Activated T-cell treated with anti-CD3 and anti-CD28 coated beads, Interleukin-2, amount 50 U/mL, for 4 hours (primary cell): ENCODE measurements at places on chromosomes 5 and 9.

DNA sequence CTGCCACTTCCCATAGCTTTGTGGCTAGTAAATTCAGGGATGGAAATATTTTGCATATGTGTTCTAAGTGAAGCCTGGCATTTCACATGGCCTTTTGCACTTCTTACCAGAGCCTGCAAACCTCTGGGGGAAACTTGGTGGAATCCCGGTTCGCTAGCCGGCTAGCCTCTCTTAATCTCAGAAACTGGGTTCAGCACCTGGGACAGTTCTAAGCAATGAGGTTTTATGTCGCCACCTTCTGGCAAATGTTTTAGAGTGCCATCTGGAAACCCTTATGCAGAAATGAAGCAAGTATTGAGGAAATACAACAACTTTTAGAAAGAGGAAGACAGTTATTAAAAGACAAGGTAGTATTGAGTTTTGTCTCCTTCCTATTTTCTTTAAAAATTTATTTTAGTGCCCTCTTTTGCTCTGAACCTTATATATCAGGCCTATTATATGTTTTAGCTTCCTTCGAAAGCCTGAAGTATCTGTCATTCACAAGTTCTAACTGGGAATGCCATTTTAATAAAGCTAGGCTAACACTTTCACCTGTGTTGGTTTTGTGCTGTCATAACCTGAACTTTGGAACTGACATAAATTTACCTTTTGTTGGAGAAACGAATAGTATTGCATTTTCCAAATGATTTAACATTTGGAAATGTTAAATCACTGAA, 963 bp upstream of the HTR1A start:
- no peak for DNase-seq

- no peak for DNase-seq
Observed at GRCh38 chr5:151675611-151676313, 11.0 kb downstream of the SPARC start.

DNA sequence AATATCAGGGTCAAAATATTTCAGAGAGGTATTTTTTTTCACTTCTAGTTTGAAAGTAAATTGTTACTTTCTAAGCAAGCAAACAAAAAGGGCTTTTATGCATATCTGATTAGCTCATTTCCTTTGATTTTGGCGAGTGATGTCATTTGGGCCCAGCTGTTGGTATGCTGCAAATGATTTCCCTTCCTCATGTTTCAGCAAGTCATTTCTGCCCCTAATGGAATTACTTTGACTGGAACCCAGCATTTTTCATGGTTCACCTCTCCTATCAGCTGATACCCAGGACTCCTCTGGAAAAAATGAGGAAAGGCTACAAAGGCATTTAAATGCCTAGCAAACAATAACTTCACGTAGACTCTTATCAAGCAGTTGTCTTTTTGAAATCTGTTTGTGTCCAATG, 500.6 kb downstream of the EBF1 start:
- no peak for DNase-seq

DNA sequence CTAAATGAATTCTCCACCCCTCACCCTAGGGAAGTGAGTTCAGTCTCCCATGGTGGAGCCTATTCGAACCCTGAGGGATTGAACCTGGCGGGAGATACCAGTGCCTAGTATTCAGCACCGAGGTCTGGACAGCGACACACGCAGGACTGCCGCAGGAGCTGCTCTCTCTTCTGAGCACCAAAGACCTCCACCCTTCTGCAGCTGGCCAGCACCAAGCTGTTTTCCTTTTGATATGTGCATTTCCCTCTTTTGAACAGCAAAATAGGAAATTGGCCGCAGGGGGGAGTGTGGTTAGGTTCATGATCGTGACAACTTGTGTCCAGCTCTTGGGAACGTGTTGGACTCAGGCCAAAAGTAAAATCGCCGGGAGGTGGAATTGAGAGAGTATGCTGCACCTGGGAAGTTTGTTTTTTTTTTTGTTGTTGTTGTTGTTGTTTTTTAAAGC, 1.2 kb upstream of the PCSK1 start:
- no peak for DNase-seq

- DNase-seq: no peak
Observed at GRCh38 chr9:133837627-133838597, 99.8 kb upstream of the SARDH start.

DNA sequence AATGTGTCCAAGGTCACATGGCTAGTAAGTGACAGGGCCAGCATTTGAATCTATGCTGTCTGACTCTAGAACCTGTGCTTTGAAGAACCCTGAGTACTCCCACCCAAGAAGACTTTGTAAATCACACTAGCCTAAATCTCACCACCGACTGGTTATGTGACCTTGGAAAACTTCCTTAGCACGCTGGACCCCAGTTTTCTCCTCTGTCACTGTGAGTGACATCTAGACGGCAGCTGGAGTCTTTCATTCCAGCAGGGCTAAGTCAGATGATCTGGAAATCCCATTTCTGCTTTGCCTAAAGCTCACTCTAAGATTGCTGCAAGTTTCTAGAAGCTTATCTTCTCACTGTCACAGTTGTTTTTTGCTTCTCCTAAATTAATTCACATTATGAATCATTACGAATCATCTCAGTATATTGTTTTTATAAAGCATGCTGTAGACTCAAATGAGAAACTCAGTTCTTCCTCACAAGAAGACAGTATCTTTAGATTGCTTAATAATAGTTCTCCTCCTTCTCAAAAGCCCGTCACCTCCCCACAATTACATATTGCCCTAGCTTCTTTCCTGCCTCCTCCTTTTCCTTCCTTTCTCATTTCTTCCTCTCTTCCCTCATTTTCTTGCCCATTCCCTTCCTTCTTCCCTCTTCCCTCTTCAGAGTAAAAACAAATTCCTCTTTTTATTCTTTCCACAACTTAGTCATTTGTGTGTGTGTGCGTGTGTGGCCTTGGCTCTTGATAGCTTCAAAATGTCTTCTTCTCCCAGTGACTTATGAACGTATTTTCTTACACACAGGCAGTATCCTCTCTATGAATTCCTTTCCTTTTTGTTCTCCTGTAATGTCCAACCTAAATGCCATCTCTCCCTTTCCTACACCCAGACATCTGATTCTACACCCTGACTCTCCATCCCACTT, 16.8 kb downstream of the ALDOB start:
- no peak for DNase-seq

- no peak for DNase-seq
Observed at GRCh38 chr5:165003283-165003682, 1497.9 kb downstream of the MAT2B start.

GRCh38 chr5:10144040-10144439, 105.6 kb downstream of the ATPSCKMT start:
- DNase-seq: no peak

DNA sequence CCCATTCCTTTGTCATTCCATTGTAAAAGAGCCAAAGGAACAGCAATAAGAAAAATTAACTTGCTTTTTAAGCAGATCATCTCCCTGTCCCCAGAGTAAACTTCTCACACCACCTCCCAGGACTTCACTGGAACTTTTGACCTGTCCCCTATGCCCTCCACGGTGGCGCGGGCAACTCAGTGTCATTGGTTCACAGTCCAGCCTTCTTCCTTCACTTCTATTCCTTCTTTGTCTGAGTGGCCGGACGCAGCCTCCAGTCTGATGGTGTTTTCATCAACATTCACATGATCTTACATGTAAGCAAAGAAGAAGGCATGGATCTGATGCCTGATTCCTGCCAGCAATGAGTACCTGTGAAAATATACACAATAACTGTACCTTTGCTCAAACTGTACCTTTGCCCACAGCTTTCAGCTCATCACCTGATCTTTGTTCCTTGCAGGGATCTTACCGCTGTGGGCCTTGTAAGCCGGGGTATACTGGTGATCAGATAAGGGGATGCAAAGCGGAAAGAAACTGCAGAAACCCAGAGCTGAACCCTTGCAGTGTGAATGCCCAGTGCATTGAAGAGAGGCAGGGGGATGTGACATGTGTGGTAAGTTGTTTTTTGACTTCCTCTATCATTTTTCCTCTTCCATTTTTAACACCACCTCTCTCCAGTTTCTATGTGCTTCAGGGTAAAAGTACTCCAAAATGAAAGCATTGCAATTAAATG, 32.5 kb downstream of the THBS4 start:
- DNase-seq: no peak

GRCh38 chr9:120740132-120740531, 25.9 kb upstream of the MEGF9 start:
- DNase-seq: no peak

DNA sequence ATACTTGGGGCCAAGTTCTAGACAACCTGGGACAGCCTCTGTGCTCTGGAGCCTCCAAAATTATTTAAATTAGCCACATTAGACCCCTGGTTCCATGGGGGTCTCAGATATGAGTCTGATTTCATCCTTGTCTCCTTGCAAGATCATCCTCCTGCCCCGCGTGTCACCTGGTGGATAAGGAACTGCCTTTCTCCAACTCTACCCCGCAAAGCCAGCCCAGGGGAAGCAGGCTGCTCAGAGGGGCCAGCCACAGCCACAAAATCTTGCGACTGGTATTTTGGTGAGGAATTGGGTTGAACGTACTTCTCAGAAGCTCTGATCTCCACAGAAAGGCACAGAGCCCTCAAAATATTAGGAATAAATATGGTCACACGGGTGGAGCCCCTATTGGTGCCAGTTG, 101.2 kb downstream of the AK8 start:
- no peak for DNase-seq
